ENCODE measurements at places on chromosomes 1 and 21.

DNA sequence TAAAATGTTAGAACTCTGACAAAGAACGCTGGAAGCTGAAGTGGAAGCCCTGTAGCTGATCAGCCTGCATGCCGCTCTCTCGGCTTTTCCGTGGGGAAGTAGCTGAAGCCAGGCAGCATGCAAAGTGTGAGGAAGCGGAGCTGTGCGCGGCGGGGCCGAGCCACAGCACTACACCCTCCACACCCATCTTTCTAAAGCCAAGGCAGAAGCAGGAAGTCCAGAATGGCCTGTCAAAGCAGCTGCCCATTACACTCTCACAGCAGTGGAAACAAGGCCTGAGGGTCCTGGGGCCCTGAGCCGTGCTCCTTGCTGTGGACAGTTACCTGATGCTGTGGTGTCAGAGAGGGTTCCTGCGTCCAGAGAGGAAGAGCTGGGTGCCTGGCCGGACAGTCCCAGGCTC, 69.6 kb downstream of the UBR4 start:
- DNase-seq: no peak

DNA sequence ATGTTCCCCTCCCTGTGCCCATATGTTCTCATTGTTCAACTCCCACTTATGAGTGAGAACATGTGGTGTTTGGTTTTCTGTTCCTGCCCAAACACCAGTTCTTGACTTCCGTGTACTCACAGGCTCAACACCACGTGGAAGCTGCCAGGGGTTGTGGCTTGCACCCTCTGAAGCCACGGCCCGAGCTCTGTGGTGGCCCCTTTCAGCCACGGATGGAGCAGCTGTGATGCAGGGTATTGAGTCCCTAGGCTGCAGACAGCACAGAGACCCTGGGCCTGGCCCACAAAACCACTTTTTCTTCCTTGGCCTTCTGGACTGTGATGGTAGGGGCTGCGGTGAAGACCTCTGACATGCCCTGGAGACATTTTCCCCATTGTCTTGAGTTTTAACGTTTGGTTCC, 111.6 kb downstream of the SYT14 start:
- no peak for DNase-seq

DNA sequence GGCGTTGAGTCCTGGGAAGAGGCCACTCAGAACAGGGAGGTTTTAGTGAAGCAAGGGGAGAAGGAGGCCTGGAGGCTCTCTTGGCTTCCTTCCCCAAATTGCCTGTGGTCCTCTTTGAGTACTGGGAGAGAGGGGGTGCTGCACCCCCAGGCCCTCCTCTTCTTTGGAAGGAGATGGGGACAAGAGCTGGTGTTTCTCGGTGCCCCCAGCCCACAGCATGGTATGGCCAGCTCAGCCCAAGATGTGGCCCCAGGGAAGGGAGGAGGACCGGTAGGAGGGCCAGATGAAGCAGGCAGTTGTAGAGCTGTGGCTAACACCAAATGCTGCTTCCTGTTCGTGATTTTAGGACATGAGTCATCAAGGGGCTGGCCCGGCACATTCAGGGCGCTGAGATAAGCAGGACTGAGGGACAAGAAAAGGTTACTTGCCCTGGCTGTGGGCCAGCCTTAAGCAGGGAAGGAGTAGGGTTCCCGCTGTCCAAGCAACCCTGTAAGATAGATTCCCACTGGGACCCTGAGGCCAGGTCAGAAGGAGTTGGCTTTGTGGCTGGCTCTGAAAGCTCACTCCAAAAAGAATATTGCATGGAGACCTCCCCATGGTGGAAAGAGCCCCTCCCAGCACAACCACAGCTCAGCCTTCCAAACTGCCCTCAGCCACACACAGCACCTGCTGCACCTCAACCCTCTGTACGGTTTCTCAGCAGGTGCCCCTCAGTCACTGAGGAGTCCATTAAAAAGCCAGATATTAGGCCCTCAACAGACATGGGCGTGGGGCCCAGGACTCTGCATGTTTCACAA, 4.9 kb upstream of the TNFRSF1B start:
- DNase-seq: peak; percentile 63

- DNase-seq: no peak
Measured at GRCh38 chr1:56872597-56872996, 18.0 kb downstream of the C8A start.

DNA sequence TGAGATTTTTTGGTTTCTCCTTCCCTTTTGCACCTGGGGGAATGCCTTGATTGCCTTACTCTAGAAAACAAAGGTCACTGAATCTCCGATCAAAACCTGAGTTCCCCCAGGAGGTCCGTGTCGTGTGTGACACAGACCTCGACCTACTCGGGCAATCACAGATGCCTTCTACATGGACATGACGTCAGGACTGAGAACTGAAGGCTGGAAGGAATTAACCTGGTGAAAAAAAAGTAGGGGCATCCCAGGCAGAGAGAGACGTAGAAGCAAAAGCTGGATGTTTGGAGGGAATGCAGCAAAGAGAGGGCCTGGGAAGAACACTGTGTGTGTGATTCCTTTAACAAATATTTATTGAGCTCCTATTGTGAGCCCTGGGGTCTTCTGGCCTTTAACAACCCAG, 178.0 kb downstream of the PRDM2 start:
- DNase-seq: no peak

DNA sequence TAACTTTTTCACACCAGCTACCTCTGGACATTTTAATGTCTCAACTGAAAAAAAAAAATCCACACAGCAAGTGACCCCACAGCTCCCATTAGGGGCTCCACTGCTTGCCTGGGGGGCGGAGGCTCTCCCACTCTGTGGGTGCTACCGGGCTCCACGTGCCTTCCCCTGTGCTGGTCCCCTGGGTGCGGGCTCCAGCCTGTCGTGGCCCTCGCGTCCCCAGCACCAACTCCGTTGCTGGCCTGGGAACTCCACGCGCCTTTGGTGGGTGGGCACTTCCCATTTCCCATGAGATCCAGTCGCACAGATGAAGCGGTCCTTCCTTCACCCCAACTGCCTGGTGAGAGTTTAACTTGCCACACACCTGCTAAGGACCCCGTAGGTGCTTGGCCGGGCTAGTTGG, 27.1 kb upstream of the GPR153 start:
- no peak for DNase-seq

DNA sequence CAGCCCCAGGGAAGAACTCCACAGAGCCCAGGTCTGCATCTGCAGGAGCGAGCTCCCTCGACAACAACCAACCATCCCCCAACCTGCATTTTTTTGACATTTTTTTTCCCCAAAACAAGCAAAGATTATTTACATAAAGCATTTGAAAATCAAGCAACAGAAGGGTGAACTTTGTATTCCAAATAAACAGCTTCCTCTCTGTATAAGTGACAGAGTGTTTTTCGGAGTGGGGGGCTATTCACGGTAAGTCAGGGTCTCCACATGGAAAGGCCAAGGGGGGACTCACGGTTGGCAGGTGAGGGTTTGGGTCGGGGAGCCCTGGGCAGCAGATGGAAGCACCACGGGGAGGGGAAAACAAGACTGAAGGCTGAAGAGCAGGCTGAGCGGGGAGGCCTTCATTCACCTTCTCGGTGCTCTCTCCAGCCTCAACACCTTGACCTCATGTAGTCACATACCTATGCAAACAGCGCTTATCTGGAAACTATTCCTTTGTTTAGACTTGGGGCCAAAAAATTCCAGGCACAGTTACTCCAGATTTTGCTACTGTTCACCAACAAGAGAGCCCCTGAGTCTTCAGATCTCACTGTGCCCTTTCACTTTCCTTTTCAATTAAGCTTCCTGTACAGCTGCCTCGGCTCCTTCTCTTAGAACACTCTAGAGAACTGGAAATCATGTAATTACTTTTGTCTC, 27.6 kb downstream of the C2CD2 start:
- no peak for DNase-seq

DNA sequence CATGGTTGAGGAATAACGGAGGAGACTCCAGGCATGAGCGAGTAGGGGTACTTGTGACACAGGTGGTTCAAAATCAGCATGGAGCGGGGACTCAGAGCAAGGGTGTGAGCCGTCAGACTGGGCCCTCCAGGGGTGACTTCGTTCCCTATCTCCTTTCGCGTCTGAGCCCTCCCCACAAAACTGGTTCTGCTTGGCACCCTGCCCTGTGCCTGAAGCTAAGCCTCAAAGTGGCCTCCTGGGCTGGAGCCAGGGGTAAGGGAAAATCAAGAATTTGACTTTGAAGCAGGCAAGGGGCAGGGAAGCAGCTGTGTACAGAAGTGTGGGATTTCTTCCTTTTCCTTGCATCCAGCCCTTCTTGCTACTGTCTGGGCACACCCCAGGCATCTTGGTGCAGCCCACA, 331.5 kb upstream of the AJAP1 start:
- no peak for DNase-seq

GRCh38 chr21:36415375-36415774, 30.2 kb downstream of the CHAF1B start:
- DNase-seq: no peak

DNA sequence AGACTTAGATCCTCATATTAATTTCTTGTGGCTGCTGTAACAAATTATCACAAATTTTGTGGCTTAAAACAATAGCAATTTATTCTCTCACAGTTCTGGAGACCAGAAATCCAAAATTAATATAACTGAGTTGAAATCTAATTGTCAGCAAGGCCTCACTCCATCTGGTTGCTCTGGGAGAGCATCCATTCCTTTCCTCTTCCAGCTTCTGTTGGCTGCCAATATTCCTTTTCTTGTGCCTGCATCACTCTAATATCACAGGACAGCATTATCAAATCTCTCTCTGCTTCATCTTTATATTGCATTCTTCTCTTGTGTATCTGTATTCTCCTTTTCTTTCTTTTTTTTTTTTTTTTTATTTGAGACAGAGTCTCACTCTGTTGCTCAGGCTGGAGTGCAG, 9.3 kb downstream of the SLC35A3 start:
- no peak for DNase-seq

- DNase-seq: no peak
Measured at GRCh38 chr1:34781071-34781843, at the start of gene GJB3. TSS of gene GJB3 (plus strand) at chr1:34781214. CDS start at chr1:34784763, 3,549 bp downstream.

DNA sequence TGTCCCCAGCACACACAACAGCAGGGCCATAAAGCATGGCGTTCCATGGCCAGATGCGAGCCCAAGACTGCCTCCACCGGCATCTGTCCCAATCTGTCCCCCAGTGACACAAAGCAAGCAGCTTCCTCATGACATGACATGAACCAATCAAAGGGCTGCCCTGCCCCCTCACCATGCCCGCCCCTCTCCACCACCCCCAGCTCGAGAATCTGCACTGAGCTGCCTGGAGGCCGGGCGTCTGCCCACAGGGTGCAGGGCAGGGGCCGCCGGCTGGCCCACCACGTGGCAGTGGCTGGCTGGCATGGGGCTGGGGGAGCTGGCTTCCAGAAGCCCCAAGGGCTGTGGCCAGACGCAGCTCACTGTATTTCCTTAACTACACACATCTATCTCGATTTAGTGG, 27.8 kb downstream of the WNT9A start:
- DNase-seq: no peak

DNA sequence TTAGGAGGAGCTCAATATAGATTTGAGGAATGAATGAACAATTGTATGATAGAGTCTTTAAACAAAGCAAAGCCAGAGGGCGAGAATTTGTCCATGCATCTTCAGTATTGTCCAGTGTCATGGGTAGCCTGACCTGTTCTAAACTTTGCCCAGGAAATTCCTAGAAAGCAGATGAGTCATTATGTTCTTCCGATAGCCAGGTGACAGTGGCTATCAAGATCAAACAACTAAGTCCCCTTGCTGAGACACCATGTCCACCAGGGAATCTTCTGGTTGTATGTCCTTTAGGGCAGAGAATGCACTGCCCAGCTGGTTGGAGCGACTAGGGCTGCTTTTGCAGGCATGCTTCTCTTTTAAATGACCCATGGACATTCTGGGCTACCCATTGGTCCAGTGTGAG, 1.8 kb upstream of the SLC26A9 start:
- no peak for DNase-seq

- no peak for DNase-seq
Measured at GRCh38 chr1:68745451-68745850, 248.6 kb upstream of the DEPDC1 start.

DNA sequence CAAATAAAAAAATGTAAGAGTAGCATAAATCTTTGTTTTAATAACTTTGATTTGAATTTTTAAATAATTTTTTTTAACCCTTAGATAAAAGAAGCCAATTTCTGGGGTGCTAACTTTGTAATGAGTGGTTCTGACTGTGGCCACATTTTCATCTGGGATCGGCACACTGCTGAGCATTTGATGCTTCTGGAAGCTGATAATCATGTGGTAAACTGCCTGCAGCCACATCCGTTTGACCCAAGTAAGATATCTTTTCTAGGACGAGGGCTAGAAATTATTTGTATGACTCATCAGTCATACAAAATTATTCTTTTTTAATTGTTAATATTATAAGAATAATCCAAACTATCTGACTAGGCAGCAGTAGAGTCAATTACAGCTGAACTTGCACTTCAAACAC, 71.2 kb downstream of the GPR161 start:
- no peak for DNase-seq

- DNase-seq: no peak
Measured at GRCh38 chr1:1892079-1892762, 1.3 kb upstream of the GNB1 start.

DNA sequence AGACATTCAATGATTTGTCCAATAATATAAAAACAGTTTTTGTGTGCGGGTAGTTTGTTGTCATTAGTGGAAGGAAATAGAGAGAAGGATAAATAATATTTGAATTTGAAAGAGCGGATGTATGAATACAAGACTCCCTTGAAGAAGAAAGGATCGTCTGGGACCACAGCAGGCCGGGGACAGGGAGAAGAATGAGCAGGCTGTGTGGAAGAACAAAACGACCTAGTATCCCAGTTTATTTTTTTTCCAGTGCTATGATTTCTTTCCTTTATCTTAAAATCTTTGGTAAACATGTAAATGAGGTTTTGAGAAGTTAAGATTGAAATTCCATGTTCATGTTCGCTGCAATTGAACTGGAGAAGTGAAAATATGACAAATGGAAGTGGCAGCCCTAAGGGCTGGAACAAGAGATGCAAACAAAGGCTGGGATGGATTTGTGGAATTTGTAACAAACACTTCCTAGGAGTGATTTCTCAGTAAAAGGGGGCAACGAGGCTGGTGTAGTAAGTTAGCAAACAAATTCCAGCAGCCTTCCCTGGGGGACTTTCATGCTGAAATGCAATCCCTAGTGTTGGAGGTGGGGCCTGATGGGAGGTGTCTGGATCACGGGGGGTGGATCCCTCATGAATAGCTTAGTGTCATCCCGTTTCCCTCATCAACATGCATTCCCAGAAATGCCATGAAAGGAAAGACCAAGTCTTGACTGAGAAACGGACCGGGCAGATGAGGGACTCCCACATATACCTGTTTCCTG, 10.2 kb upstream of the IFI16 start:
- DNase-seq: no peak

- peak; percentile 29 for DNase-seq
Measured at GRCh38 chr1:27726173-27727044, 648 bp downstream of the FAM76A start.
